ENCODE measurements at places on chromosomes 6 and 20.

DNA sequence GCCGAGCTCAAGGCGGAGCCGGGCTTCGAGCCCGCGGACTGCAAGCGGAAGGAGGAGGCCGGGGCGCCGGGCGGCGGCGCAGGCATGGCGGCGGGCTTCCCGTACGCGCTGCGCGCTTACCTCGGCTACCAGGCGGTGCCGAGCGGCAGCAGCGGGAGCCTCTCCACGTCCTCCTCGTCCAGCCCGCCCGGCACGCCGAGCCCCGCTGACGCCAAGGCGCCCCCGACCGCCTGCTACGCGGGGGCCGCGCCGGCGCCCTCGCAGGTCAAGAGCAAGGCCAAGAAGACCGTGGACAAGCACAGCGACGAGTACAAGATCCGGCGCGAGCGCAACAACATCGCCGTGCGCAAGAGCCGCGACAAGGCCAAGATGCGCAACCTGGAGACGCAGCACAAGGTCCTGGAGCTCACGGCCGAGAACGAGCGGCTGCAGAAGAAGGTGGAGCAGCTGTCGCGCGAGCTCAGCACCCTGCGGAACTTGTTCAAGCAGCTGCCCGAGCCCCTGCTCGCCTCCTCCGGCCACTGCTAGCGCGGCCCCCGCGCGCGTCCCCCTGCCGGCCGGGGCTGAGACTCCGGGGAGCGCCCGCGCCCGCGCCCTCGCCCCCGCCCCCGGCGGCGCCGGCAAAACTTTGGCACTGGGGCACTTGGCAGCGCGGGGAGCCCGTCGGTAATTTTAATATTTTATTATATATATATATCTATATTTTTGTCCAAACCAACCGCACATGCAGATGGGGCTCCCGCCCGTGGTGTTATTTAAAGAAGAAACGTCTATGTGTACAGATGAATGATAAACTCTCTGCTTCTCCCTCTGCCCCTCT is 1.1 kb downstream of the CEBPB start:
- peak; percentile 72 for DNase-seq

GRCh38 chr6:56802584-56802983 is 152.3 kb upstream of the BEND6 start:
- no peak for DNase-seq

GRCh38 chr6:67615796-67616195 is 1019.3 kb upstream of the ADGRB3 start:
- DNase-seq = no peak

DNA sequence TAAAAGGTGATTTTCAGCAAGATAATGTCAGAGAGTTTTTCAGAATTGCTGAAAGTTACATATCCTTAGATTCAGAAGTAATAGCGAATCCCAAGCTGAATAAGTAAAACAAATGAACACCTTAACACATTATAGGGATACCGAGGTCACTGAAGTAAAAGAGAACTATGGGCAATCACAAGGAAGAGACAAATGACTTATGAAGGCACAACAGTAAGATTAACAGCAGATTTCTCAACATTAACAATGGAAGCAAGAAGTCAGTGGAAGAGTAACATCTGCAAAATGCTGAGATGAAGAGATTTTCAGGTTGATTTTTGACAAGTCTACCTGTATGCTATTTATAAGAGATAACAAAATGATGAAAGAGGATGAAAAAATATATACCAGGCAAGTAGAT is 86.1 kb upstream of the EZR start:
- DNase-seq = no peak

- no peak for DNase-seq
These were observed 442.1 kb upstream of the EYS start for GRCh38 chr6:66149132-66149531.

DNA sequence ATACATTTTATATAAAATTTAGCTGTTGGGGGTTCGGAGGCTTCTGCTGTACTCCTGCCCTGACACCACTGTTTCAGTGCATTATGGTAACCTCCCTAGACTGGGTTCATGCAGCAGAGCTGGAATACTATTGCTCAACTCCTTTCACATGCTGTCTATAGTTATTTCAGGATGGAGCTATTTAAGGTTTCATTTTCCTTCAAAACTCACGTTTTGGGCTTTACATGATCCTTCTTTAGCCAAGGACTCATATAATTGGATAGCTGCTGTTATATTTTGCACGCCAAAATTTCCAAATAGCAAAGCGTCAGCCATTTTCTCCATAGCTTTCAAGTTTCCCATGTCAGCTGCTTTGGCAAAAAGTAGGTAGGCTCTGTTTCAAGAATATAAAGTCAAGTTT is 76.8 kb downstream of the SEL1L2 start:
- no peak for DNase-seq

GRCh38 chr20:40785346-40785745 is 96.3 kb upstream of the MAFB start:
- DNase-seq = no peak

GRCh38 chr6:108195209-108195608 is 29.4 kb downstream of the NR2E1 start:
- DNase-seq = no peak

DNA sequence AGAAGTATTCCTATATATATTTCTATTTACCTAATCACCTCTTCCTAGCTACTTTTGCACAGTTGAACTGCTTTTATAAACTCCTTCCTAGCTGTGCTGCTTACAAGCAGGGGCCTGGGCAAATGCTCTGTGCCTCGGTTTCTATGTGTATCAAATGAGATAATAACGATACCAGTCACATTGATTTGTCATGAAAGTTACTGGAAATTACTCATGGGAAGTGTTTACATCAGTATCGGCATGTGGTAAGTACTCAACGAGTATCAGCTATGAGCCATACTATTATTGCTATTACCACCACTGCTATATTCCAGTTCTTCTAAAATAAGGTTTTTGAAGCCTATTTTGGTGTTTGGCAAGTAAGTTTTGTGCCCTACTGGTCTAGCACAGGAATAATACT is 4.9 kb downstream of the LAMA4 start:
- no peak for DNase-seq

GRCh38 chr20:1509237-1509636 is 18.0 kb upstream of the SIRPB2 start:
- DNase-seq = peak; percentile 7

DNA sequence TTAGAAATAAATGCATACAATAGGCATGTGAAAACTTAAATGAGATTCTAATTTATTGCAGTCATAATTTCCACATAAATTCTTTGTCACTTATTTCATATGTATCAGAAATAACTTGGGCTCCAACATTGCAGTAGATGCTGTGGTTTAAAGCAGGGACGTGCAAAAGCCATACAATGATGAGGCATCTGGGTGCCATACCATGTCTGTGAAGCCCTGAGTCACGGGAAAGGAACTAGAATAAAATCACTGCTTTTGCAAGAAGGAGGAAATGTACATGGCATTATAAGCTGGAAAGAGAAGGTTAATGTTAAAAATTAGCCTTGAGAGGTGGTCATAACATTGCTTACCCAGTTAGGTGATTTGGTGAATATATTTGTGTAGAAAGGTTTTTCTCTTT is 180.4 kb downstream of the SASH1 start:
- DNase-seq = no peak

GRCh38 chr6:101760843-101761621 is 367.5 kb downstream of the GRIK2 start:
- no peak for DNase-seq

DNA sequence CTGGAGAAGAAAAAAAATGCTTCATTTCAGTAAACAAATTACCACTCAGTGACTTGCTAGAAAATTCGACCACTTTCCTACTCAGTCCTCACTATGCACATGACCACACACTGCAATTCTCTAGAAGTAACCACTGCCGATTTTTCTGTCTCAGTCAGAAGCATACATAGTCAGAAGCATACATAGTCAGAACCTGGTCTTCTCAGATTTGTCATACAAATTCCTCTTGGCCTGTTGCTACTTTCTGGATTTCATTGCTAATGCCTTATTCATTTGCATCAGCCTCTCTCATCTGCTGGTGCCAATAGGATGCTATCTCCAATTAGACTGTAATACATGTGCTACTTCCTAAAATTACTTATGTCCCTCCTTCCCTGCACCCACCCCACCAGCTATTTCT is 10.2 kb upstream of the KIF16B start:
- no peak for DNase-seq
